ENCODE measurements at places on chromosomes 6 and 20.

GRCh38 chr6:17032988-17033634 is 68.7 kb upstream of the STMND1 start:
- no peak for DNase-seq

- DNase-seq = no peak
Observed at GRCh38 chr6:145099713-145100112, 635.6 kb downstream of the EPM2A start.

GRCh38 chr20:14477125-14477524 is 139.7 kb upstream of the FLRT3 start:
- DNase-seq = no peak

DNA sequence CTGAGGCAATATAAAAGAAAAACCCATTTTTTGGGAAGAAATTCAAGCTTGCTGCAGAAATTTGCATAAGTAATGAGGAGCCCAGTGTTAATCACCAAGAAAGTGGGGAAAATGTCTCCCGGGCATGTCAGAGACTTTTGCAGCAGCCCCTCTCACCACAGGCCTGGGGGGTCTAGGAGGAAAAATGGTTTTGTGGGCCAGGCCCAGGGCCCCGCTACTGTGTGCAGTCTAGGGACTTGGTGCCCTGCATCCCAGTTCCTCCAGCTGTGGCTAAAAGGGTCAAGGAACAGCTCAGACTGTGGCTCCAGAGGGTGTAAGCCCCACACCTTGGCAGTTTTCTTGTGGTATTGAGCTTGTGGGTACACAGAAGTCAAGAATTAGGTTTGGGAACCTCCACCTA is 209.7 kb downstream of the HDGFL1 start:
- no peak for DNase-seq

- no peak for DNase-seq
Observed at GRCh38 chr20:48521121-48521520, 306.7 kb downstream of the PREX1 start.

GRCh38 chr6:39279539-39279938 is 34.7 kb downstream of the KCNK17 start:
- DNase-seq = no peak

DNA sequence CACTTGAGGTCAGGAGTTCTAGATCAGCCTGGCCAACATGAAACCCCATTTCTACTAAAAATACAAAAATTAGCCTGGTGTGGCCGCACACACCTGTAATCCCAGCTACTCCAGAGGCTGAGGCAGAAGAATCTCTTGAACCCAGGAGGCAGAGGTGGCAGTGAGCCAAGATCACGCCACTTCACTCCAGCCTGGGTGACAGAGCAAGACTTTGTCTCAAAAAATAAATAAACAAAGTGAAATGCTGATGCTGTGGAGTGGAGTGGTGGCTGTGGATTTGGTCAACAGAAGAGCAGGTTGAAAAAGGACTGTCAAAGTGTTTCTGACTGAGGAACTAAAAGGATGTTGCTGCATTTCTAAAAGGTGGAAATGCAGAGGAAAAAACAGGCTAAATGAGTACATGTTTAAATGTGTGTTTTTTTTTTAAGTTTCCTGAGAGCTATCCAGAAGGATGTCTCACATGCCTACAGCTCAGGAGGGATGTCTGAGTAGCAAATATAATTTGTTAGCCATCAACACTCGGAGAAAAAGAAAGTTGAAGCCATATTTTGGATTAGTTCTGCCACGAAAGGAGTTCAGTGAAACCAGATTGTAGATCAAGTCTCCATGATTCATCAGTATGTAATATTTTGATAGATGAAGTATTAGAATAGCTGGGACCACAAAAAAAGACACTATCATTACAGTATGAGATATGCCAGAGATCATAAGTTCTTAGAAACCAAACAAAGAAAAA is 621.1 kb upstream of the ADGRB3 start:
- DNase-seq = no peak

DNA sequence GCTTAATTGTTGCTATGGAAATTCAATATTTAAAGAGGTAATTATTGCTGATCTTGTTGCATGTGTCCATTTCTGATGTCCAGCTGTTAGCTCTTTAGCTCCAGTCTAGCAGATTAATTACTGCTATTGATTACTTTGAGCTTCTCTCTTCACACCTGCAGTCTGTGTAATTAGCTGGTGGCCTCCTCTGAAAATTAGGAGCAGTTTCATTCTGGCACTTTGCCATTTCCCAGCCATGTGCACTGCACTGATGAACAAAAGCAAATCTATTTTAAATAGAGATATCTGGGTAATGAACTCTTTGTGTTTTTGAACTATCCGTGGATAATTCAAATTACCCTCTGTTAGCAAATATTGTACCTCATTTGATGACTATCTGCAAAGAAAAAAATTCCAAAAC is 275.9 kb downstream of the RNF144B start:
- no peak for DNase-seq

Measured in bone marrow (tissue), 2 donors.